ENCODE measurements at places on chromosomes 5 and 9.

GRCh38 chr9:8437259-8437658, 637.7 kb upstream of the DMAC1 start:
- DNase-seq = no peak

- DNase-seq = no peak
Measured at GRCh38 chr9:129826344-129826743, 2.4 kb upstream of the TOR1A start.

DNA sequence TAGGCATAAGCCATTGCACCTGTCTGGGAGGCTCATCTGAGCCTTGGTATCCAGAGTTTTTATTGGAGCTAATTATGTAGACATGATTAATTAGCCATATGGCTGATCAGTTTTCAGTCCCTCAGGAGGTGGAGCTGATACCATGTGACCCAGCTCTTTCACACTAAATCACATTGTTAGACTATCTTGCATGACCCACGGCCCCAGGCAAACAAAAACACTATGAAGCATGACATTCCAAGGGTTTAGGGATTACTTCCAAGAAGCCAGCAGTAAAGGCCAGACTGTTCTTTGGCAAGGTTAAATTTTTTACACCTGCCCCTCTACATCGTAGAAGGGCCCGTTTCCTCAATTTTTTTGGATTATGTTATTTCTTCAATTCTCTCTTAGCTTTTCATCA, 5.0 kb upstream of the C5orf24 start:
- DNase-seq = no peak

GRCh38 chr5:103145196-103145595, 25.1 kb downstream of the PPIP5K2 start:
- DNase-seq = no peak

DNA sequence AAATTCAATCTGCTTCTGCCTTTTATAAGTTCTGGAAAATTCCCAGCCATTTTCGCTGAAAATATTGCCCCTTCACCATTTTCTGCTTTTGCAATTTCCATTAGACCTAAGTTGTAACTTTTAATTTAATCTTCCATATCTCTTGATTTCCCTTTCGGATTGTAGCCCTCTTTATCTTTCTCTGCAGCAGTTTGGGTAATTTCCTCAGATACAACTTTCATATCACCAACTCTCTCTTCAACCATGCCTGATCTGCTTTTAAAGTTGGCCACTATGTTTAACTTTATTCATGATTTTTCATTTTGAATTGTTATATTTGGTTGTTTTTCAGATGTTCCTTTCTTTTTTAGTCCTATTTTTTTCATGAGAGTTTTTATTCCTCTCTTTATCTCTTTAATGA, 157.0 kb upstream of the VLDLR start:
- no peak for DNase-seq

Measured in esophagus squamous epithelium (tissue), 5 donors.